ENCODE measurements at places on chromosomes 7 and 10.

DNA sequence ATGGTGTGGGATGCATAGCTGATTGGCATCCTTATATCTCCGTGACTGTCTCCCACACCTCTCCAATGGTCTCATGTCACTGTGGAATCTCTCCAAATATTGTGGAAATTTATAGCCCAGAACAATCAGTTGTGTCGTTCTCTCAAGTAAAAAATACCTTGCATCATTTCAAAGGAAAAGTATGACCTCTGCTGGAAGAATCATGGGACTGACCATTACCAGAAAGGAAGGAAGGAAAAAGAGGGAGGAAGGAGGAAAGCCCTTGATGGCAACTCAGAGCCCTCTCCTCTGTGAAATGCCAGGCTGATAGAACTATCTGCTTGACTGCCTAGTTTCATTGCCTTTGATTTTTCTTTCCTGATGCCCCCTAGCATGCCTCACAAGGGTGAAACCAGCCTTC, 76.3 kb downstream of the FOXI2 start:
- no peak for DNase-seq

DNA sequence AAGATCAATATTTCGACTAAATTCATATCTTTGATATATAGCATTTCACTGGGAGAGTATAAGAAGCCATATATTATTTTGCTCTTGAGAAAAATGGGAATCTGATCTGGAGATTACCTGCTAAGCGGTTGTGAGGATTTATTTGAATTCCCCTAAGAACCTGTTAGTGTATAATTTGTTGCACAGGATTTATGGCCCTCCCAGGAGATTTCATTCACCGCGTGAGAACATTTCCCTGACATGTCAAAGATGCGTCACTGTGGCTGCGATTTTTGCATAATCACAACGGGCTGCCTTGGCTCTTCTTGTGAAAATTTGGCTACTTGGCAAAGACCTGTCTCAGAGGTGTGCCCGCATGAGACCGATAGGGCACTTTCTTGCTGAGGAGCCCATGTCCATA, 184.7 kb upstream of the PFKP start:
- DNase-seq: no peak

GRCh38 chr10:31359979-31360378, 41.0 kb downstream of the ZEB1 start:
- no peak for DNase-seq

DNA sequence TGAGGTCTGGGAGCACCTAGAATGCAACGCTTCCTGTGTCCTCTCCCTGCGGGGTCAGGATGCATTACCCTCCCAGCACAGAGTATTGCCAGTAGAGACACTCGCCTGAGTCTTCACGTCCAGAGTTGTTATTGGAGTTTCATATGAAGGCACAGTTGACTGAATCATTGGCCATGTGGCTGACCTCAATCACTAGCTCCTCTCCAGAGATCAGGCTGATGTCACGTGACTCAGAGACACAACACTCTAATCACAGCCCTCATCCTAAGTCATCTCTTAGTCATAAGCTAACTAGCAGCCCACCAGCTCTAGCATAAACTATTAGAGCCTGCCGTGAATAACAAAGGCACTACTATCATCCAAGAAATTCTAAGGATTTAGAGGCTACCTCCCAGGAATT, 107.8 kb downstream of the HECW1 start:
- peak; percentile 81 for DNase-seq

DNA sequence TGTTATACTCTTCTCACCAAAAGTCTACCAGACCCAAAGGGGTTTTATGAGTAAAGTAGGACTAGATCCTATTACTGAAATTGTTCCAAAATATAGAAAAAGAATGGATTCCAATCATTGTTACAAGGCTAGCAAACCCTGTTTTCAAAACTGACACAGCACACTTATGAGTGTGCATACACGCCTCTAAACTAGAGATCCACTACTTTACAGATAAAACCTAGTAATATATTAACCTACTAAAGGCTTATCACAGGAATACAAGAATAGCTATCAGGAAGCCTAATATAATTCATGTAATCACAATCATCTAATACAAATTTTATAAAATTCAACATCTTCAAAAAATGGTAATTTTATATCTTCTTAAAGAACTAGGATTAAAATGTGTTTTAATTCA, 52.2 kb downstream of the ERCC6 start:
- DNase-seq: no peak

- no peak for DNase-seq
Observed at GRCh38 chr10:128091636-128092210, 34.5 kb downstream of the MKI67 start.

- DNase-seq: peak; percentile 87
Observed at GRCh38 chr10:103757531-103758293, 97.7 kb downstream of the SH3PXD2A start.

All from astrocyte of the spinal cord (primary cell).